ENCODE measurements at places on chromosomes 3 and 15.

GRCh38 chr3:119781330-119782198 is at the start of gene NR1I2:
Gene NR1I2 (plus strand): TSS chr3:119782101.
- DNase-seq, result no peak

DNA sequence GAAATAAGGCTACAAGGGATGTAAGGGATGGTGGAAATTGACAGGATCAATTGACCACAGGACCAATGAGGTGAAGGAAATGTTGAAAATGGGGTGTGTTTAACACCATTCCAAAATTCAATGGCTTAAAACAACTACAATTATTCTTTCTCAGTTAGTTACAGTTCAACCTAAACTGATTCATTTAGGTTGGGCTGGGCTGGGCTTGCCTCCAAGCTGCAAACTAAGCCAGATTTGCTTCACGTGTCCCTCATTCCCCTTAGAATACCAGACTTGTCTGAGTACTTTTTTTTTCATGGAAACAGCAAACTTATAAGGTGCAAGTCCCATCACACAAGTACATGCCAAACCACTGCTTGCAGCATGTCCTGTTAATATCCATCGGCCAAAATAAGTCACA is 280.1 kb downstream of the NEK10 start:
- no peak for DNase-seq

DNA sequence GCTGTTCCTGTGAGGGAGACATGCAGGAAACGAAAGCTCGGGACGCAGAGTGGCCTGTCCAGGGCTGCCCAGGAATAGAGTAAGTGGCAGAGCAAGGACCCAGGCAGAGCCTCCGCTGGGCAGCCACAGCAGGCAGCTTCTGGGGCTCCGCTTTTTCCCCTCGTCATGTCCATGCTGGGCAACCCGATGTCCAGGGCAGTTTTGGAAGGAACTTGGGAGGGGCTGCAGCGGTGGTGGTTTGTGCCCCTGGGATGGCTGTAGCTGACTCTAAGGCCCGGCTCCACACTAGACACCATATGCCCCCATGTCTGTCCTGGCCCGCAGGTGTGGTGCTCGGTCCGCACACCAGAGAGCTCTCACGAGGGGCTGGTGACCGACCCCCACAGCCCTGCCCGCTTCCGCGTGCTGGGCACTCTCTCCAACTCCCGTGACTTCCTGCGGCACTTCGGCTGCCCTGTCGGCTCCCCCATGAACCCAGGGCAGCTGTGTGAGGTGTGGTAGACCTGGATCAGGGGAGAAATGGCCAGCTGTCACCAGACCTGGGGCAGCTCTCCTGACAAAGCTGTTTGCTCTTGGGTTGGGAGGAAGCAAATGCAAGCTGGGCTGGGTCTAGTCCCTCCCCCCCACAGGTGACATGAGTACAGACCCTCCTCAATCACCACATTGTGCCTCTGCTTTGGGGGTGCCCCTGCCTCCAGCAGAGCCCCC is 7.1 kb upstream of the PSMD2 start:
- DNase-seq, result no peak

GRCh38 chr3:10119376-10119775 is 3.9 kb downstream of the BRK1 start:
- no peak for DNase-seq

GRCh38 chr15:57287123-57287521 is 89.2 kb upstream of the CGNL1 start:
- no peak for DNase-seq

DNA sequence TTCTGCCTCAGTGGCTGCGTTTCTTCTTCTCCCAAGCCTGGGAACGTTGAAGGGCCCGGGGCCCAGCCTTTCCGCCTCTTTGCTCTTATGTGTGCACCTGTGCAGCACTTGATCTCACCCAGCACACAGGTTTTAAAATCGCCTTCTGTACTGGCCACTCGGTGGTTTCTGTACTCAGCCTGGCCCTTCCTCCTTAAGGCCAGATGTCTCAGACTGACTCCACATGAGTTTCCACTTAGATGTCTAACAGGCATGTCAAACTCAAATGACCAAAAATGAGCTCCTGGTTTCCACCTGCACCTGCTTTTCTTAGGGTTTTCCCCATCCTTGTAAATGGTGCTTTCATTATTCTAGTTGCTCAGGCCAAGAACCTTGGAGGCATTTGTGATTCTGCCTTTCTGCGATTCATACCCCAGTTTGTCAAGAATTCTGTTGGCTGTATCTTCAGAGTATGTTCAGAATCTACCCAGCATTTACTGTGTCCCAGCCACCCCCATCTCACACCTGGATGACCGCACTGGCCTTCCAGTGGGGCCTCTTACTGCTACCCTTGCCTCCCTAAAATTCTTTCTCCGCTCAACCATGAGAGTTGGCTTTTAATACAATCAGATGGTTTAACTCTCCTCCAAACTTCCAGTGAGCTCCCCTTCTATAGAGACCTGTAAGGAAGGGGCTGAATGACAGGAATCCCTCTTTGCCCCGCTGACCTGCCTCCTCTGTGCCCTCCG is 2.2 kb upstream of the TRAK1 start:
- no peak for DNase-seq

GRCh38 chr15:68410466-68411342 is 21.3 kb downstream of the ITGA11 start:
- no peak for DNase-seq

GRCh38 chr15:91853511-91853947 is at the start of gene SLCO3A1:
Gene SLCO3A1 (plus strand): TSS chr15:91853708.
- DNase-seq, result peak; percentile 78

DNA sequence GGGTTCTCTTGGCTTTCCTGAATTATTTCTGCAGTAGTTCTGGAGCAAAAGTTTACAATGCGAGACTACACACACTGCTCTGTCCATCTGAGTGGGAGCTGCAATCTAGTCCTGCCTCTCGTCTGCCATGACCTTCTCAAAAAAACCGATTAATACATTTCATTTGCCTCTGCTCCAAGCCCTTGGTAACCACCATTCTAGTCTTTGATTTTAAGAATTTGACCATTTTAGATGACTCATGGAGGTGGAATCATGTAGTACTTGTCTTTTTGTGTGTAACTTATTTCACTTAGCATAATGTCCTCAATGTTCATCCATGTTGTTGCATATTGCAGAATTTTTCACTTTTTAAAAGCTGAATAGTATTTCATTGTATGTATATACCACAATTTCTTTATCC is 356.9 kb downstream of the SV2B start:
- DNase-seq, result no peak

Data from activated CD4-positive, alpha-beta T cell treated with anti-CD3 and anti-CD28 coated beads, Interleukin-2, amount 50 U/mL, for 1 hour (primary cell).